ENCODE measurements at places on chromosomes 5 and 9.
A peak's percentile ranks its signal among the peaks of the same experiment; 100 is the strongest.

DNA sequence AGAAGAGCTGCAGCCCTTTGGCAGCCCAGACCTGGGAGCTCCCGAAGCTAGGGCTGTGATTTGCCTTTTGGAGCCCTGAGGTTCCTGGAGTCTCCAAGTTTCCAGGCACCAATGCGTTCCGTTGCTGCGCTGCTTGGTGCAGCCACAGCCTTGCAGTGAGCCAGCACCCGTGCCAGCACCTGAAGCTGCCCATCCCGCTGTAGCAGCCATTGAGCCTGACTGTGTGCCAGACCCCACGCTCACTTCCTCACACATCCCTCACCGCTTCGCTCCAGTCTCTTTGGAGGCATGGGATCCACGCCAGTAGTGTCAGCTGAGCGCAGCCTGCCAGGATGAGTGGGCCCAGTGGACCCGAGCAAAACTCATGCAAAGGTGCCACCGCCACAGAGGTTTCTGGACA lies 22.5 kb upstream of the C9orf72 start:
- no peak for DNase-seq

- DNase-seq, result no peak
Observed at GRCh38 chr9:132505991-132506655, 76.3 kb upstream of the BARHL1 start.

- DNase-seq, result no peak
Observed at GRCh38 chr9:17138503-17138902, 3.7 kb downstream of the CNTLN start.

DNA sequence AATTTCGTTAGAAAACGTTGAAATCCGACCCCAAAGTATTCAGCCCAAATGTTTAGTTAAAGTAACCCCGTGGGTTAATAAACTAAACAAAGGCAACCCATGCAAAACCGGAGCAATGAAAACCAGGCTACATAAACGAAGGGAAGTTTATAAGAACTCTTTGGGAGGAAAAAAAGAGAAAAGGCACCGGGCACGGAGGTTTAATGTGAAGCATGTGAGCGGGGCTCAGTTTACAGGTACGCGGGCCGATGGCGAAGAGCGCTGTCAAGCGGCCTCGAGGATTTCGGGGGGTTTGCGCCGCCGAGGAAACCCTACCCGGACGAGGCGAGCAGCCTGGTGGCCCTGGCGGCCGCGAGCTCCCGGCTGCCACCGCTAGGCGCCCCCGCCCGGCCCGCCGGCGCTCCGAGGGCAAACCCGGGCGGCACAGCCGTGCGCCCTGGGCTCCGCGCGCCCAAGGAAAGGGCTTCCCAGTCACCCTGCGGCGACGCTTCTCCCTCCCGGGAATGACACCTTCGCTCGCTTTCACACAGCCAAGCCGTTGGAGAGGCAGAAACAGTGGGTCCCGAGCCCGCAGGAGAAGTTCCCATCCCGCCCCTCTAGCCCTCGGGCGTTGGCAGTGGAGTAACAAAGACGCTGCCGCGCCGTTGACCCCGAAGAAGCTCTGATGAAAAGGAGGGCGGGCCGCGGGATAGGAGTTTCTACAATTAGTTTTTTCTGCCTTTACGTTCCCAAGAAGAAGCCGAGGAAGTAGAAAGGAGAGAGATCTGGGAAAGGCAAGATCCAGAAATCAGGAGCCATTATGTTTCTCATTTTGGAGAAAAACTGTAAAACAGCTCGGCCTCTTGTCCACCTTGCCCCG lies 126.0 kb downstream of the TMEM174 start:
- DNase-seq, result no peak

DNA sequence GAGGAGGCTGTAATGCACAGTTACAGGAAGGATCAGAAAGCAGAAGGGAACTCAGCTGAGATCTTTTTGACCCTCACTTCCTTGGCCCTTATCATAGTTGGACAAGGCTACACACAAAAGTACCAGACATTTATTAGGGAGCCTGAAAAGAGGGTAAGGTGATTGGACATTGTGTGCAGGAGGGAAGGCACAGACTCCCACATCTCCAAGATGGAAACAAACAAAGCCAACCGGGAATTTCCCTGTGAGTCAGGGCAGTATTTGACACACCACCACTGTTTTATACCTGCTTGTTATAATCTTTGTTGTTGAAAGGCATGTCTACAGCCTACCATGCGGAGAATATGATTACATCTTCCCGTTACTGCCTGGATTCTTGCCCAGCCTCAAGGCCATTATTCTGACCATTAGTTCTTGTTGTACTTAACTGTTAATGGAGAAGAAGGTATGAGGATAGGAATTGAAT lies 3.0 kb upstream of the CCNG1 start:
- no peak for DNase-seq

DNA sequence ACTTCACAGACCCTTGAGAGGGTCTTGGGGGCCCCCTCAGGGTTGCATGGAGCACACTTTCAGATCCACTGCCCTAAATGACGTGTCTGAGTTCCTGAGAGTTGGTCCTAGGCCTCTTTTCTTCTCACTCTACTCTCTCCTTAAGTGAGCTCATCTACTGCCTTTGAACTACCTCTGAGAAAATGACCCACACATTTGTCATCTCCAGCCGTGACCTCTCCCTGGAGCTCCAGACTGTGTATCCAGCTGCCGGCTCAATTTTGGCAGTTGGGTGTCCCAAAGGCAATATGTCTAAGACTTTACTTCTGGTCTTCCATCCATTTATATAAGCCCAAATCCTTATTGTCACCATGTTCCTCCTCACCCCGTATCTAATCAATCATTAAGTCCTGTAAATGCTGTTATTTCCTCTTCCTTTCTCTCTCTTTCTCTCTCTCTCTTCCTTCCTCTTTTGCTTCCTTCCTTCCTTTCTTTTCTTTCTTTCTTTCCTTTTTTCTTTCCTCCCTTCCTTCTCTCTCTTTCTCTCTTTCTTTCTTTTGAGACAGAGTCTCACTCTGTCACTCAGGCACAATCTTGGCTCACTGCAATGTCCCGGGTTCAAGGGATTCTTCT lies 51.2 kb upstream of the HSPA9 start:
- DNase-seq, result peak; percentile 11

DNA sequence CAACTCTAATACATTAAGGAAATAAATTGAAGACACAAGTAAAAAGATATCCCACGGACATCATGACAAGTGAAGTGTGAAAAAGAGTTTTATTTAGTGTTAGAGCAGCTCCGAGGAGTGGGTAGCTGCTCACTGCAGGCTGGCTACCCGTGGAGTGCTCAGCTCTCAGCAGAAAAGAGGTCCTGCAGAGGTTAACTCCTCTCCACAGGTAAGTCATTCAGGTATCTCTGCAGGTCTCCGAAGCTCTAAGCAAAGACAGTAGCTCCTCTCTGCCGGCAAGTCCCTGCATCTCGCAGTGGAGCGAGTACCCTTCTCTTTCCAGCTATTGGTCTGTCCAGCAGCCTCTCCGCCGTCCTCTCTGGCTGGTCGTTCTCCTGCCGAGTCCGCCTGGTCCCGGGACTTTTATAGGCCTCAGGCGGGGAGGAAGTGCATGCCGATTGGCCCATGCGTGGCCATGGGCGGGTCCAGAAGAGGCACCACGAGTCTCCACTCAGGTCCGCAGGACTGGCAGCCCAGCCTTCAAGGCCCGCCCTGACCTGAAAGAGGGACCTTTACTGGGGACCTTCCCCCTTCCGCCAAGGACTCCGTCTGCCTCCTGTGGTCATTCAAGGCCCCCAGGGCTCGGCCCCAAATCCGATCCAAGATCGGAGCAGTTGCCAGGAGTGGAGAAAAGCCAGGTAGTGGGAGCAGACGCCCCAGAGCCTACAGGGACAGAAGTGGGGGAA lies 29.9 kb downstream of the BTNL9 start:
- DNase-seq, result no peak

DNA sequence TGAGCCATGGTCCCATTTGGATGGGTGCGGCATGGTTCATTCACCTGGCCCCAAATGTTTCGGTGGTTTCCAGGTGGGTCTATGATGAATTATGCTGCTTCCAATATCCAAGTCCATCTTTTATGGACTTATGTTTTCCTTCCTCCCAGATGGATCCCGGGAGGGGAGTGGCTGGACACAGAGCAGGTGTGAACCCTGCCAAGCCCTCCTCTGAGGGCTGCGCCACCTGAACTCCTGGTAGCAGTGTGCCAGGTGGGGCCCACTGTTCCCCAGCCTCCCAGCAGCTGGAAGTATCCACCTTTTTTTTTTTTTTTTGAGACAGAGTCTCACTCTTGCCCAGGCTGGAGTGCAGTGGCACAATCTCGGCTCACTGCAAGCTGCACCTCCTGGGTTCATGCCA lies 42.9 kb downstream of the WNK2 start:
- no peak for DNase-seq

- DNase-seq, result no peak
Observed at GRCh38 chr5:44089424-44090144, 299.6 kb downstream of the FGF10 start.
